ENCODE measurements at places on chromosomes 5 and 9.

DNA sequence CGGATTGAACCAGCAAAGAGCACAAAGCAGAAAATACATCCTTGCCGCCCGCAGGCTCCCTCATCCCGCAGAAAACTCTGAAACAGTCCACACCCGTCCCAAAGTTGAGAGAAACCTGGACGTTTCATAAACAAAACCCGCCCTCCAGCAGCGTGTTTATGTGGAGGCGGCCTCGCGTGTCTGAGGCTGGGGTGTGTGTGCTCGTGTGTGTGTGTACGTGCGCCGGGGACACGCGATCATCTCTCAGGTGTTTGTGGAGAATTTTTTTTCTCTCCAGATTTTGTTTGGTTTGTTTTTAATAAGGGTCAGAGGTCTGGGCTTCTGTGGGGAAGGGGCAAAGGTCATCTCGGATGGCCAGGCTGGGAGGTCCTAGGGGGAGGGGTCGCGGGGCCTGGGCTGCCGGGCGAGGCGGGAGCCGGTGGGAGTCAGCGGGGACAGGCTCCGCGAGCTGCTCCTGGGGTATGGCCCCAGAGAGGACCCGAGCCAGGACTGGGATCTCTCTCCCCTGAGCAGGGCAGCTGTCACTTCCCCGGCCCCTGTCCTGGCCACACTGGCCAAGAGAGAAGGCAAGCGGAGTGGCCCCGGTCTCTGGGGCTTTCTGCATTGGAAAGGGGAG is 206.4 kb downstream of the C9orf50 start:
- DNase-seq: no peak

DNA sequence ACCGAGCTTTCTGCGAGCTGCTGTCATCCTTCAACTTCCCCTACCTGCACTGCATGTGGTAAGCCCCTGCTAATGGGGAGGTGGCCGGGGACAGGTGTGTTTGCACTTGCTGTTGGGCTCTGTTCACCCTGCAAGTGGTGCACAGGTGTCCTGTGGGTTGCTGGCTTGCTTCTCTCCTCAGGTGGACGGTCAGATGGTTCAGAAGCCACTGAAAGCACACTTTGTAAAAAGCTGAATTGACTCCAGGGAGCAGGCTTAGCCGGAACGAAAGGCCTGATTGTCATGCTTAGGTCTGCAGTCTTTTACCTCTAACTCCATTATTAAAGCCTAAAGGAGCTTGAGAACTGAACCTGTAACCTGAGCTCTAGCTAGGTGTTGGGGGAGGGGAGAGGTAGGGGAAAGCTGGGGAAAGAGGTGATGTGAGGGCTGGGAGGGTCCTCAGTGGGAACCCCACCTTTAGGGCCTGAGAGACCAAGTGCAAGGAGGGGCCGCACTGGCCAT is 37.6 kb downstream of the ACER2 start:
- DNase-seq: no peak

- no peak for DNase-seq
Measured at GRCh38 chr9:133576875-133577736, 32.1 kb downstream of the FAM163B start.

DNA sequence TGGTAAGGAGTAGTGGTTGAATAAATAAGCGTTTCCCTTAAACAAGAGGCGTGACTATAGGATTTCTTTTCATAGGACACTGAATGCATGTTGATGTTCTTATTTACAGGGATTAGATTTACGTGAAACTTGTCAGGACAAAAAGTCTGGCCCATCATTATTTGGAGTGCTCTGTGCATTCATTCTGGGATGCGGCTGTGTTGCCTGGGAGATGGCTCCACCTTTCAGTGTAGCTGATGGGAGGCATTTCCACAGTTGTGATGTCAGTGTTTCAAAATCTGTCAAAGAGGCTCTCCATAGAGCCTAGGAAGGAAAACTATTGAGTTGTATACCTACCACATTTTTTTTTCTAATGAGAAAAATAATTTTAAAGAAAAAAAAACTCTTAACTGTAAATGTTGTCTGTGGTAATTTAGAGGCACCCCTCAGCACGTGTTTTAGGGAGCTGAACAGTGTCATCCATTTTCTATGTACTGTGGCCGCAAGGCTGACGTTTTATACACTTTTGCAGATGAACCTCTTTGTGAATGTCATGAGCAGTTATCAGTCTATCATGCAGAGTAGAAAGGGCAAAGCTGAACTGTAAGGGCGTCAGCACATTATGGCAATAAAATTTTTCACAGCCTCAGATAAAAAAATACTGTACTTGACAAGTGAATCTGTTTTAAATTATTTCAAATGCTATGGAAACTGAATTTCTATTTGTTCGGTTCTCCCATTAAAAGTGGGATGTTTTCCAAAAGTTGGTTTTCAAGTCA is 202.7 kb downstream of the PBX3 start:
- no peak for DNase-seq

DNA sequence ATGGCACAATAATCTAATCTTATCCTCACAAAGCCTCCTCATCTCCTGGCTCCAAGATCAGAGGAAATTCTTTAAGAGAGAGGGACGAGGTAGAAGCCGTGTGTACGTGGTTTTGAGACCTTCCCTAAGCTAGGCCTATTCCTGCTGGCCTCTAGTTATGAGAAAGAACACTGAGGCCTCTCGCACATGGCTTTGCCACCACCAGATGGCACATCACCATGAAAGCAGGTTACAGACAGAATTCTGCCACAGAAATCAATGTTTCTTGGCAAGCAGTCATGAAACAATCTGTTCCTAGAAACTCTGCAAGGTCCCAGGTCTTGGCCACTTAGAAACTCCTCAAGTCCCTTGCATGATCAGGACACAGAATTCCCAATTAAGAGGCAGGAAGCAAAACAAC is 268.2 kb upstream of the TAS2R1 start:
- DNase-seq: no peak

- DNase-seq: no peak
Measured at GRCh38 chr5:138663561-138663960, 88.4 kb upstream of the HSPA9 start.

GRCh38 chr5:121962347-121962670 is 534 bp downstream of the SRFBP1 start:
- DNase-seq: no peak

DNA sequence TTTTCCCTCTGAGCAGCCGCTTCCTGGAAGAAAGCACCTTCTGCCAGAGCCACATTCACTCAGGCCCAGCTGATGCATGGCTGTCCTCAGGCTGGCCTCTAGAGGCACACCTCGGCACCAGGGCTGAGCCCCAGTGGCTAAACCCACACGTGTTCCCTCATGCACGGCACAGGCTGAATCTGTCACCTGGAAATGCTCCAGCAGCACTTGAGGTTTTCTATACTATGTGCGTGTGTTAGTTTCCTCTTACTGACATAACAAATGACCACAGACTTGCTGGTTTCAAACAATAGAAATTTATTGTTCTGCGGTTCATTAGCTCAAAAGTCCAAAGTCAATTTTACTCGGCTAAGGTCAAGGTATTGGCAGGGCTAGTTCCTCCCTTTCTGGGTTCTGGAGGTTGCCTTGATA is 141.4 kb downstream of the LRRC70 start:
- DNase-seq: no peak

- DNase-seq: no peak
Measured at GRCh38 chr5:174086751-174087150, 41.2 kb downstream of the NSG2 start.

DNA sequence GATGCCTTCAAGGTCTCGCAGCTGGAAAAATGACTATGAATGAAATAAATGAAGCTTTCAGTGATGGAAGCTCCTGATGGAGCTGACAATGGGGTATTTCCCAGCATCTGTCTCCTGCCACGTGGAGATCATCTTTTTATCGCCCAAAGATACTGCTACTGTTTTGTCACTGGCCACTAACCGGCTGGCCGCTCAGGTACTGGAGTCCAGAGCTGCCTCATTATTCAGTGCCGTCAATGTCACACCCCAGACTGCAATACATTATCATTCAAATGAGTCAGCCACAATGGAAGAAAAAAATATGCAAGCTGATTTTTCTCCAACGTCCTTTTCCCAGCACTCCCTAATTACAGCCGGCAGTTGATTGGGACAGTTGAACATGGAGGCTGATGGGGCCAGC is 280.4 kb downstream of the ZSWIM6 start:
- no peak for DNase-seq

GRCh38 chr5:111779922-111780292 is 22.9 kb upstream of the NREP start:
- DNase-seq: no peak

- DNase-seq: no peak
Measured at GRCh38 chr5:1226231-1226630, 1.1 kb downstream of the SLC6A18 start.

DNA sequence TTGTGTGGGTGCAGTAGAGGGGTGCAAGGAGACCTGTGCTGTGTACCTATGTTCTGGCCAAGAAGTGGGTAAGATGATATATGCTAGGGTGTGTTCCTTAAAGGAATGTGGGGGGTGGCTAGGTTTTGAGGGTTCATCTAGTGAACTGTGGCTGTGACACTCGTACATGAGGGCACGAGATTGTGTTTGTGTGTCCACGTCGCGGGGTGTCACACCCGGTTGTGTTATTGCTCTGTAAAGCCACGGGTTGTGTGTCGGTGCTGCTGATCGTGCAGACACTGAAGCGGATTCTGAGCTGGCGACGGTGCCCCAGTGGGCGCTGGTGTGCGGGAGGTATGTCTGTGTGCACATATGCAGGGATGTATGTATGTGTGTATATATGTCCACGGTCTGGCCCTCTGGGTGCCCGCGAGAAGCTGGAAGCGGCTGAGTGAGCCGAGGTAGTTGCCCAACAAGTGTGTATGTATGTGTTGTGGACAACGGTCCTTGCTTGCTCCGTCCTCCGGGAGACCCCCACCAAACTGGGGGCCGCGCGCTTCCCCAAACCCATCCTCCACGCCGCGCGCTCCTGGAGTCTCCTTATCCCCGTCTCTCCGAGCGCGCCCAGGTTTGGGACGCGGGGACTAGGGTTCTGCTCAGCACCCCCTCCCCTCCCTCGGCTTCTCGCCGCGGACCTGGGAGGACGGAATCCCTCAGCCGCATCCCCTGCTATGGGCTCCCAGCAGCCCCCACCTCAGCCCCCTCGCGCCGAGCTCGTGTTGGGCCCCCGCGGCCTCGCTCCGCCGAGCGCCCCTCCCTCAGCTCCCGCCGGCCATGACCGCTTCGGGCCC is 639 bp downstream of the PCDH1 start:
- DNase-seq: no peak

- no peak for DNase-seq
Measured at GRCh38 chr9:36486329-36486932, 86.3 kb upstream of the MELK start.

DNA sequence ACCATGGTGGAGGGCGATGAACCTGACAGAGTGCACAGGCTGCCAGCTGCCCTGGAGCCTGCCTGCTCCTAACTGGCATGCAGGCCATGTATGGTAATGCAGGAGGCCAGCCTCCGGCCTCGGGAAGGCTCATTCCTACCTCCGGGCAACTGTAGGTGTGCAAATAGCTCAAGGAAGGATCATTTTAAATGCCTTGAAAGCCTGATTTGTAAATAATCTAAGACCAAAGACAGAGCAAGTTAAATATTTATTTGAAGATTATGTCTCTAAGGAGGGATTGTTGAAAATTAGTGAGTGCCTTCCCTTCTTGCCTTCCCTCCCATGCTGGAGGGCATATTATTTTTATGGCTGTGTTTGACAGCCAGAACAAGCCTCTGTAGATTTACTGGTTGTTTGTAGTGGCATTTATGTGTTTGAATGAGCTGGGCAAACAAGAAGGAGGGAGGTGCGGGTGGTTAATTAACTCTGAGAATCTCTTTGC is 285.7 kb upstream of the TUT7 start:
- DNase-seq: no peak

DNA sequence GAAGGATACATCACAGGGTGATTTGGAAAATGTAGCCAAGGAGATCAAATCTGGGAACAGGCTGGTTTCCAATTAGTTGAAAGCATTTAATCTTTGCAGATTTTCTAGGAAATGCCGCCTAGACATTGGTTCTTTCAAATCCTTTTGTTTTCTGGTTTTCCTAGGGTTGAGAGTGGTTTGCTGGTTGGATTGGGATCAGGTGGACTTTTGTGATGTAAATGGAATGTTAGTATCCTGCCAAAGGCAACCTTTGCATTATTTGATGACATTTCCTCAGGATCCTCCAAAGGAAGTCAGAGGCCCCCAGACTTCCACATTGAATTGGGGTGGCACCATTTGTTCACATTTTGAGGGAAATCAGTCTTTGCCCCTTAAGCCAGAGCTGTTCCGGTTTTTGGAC is 245.5 kb upstream of the RPS23 start:
- DNase-seq: no peak

GRCh38 chr9:79489261-79490000 is 82.3 kb upstream of the TLE4 start:
- DNase-seq: no peak

DNA sequence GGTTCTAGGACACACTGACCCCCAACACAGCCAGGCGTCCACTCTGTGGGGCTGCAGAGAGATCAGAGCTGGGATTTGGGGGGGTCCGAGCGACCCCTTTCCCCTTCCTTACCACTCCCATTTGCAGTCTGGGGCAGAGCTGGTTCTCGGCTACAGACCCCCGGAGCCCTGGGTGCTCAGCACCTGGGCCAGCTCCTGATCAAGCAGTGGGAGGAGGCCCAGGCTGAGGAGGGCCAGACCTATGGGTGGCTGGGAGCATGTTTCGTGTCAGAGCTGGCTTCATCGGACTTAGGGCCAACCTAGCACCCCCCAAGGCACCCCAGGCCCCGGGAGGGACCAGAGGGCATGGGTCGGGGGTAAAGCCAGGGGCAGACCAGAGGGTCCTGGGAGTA is 7.6 kb downstream of the GRIN1 start:
- no peak for DNase-seq

- DNase-seq: no peak
Measured at GRCh38 chr9:128703616-128704355, 1.5 kb downstream of the PKN3 start.

GRCh38 chr9:3898461-3899218 is 372.8 kb upstream of the RFX3 start:
- no peak for DNase-seq

DNA sequence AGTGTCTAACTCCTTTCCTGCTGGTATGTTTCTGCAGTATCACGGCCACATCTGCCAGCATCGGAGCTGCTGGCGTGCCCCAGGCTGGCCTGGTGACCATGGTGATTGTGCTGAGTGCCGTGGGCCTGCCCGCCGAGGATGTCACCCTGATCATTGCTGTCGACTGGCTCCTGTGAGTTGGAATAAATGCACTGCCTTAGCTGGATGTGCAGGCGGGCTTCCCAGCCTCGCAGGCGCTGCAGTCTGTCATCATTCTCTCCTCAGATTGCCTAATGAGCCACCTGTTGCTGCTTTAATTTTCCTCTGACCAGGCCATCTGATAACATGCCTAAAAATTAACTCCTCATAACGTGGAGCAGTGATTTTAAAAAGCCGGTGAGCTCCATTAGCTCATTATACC is 79.1 kb upstream of the PLPP6 start:
- no peak for DNase-seq

Measured in forelimb muscle (tissue), 1 donor.